ENCODE measurements at places on chromosomes 11 and 22. TPM values are rescaled to one million over a fixed set of nuclear protein-coding genes. Genes with fewer than 3 reads are reported as not detected.

OR4D5 gene
- not detected for total RNA-seq

- DNase-seq: no peak
Observed at GRCh38 chr11:3036419-3036818, 20.8 kb downstream of the CARS1 start.

SF3A1 gene
- 195 TPM for total RNA-seq

DNA sequence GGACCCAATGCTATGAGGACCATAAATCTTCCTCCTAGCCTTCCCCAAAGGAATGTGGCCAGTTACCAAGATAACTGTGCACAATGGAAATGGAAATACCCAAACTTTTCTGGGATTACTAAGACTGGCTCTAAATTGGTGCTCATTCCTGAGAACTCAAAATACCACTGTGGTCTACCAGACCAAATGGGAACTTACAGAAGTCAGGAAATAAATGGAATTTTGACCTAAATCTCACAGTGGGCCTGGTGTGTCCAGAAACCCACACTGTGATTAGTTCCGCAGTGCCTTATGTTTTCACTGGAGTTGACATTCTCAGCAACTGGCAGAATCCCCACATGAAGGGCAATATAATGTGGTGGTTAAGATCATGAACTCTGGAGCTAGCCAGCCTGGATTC is 99.4 kb upstream of the ZC3H12C start:
- DNase-seq: no peak

FLRT1 gene
- not detected for total RNA-seq

DNA sequence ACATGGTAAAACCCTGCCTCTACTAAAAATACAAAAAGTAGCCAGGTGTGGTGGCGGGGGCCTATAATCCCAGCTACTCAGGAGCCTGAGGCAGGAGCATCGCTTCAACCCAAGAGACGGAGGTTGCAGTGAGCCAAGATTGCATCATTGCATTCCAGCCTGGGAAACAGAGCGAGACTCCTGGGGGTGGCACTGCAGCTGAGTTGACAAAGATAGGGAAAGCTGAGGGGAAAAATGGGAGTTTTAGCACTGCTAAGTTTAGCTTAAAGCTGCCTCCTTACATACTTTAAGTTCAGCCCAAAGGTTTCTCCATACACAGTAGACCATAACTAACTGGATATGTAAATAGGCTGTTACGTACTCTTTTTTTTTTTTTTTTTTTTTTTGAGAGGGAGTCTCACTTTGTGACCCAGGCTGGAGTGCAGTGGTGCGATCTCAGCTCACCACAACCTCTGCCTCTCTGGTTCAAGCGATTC is 9.0 kb upstream of the USP28 start:
- DNase-seq: peak; percentile 84

MACROD1 gene
- 23.0 TPM for total RNA-seq

GRCh38 chr11:117830674-117831351 is 6.3 kb upstream of the FXYD2 start:
- peak; percentile 63 for DNase-seq

- DNase-seq: no peak
Observed at GRCh38 chr11:603154-603553, 12.6 kb downstream of the IRF7 start.

GRCh38 chr11:16814410-16815046 is 76.1 kb downstream of the C11orf58 start:
- DNase-seq: no peak

TNNI2 gene
- total RNA-seq: not detected

- DNase-seq: no peak
Observed at GRCh38 chr11:65473278-65473860, 25.5 kb upstream of the MALAT1 start.

GRCh38 chr11:80280737-80281136 is 839.9 kb upstream of the TENM4 start:
- DNase-seq: no peak

DNA sequence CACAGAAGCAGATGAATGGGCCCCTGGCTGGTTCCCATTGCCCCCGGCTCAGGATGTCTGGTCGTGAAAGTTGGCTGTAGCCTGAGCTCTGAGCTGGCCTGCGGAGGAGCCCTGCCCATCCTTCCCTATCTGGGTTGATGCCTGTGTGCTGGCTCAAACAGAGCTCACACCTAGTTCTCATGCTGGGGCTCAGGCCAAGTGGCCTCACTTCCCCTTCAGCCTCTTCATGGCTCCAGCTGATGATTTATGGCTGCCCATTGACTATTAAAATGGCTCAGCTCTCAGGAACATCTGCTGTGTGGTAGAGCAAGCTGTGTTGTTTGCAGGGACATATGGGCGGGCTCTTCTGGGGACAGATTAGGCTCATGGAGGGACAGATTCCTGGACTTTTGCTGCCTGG is 64.7 kb downstream of the ADAMTS15 start:
- no peak for DNase-seq

OR52H1 gene
- total RNA-seq: not detected

DNA sequence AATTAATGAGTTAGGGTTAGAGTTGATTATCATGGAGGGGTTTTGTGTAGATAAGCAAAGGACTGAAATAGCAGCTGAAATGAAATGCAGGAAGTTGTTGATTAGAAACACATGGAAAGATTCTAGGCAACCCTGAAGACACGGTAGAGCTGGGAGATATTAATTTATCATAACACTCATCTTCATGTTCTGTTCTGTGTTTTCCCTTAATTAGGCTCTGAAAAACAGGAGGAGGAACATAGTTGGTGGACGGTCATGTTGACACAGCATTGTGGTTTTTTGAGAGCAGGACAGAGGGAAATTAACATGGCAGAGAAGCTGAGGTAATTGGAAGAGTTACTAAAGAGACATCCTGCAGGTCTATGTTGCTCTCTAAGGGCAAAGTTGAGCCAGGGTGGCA is 138.8 kb upstream of the UBASH3B start:
- DNase-seq: no peak

CBLIF gene
- total RNA-seq: not detected

GRCh38 chr11:65290448-65291165 is 24.1 kb upstream of the CDC42EP2 start:
- DNase-seq: no peak

CSRP3 gene
- total RNA-seq: not detected

IGF2 gene
- total RNA-seq: 0.59 TPM

GRCh38 chr22:46695346-46696228 is 42.5 kb downstream of the CERK start:
- DNase-seq: no peak

TEX12 gene
- total RNA-seq: not detected

DNA sequence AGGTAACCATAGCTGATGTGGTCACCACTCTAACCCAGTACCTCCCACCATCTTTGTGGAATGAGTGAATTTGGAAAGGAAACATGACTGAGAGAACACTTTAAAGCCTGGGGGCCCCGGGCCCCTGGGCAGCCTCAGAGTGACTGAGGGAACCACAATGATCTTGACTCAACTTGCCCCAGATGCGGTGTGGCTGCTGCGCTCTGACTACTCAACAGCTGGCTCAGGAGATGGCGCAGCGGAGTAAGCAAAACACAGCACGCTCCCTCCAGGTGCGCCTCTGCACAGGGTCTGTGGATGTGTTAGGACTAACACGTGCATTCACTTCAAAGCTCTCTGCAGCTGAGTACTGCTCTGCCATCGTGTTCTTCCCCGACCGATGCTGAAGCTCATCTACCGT is 5.9 kb downstream of the RNF215 start:
- DNase-seq: no peak

FAM227A gene
- total RNA-seq: 13.1 TPM

- no peak for DNase-seq
Observed at GRCh38 chr11:104892723-104893511, 5.3 kb downstream of the CASP12 start.

DNA sequence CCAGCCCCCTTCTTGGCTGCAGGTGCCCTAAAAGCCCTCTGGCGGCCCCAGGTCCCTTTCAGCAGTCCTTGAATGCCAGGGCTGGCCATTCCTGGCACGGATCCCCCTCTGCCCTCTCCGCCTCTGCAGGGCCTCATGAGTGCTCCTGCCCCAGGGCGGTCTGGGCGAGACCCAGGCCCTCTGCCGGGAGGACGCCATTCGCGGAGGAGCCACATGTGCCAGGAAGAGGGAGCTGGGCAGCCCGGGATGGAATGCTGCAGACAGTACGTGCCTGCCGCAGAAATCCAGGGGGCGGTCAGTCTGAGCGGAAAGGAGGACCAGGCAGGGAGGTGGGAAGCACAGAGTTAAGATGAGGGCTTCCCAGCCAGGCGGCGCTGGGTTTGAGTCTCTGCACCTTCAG is 2.8 kb downstream of the CABP7 start:
- DNase-seq: peak; percentile 41

DNA sequence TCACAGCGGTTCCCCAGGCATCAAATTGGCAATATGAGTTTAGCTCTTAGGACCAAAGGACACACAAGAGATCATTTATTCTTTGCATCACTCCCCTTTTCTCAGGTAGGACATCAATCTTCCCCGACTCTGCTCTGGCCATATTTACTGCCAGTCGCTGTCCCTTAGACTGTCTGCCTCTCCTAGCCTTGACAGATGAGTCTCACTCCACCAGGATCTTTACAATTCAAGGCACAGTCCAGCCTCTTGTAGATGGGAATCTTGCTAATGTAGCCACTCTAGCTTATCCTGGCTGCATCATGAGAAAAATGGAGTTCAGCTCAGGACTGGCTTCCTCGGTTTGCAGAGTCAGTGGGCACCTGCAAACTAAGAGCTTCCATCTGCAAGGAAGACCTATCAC is 915.2 kb downstream of the NTM start:
- no peak for DNase-seq

Measured in endodermal cell (in vitro differentiated cells).